Neural progenitor cell (in vitro differentiated cells): ENCODE measurements at places on chromosomes 7 and 10.
A peak's percentile ranks its signal among the peaks of the same experiment; 100 is the strongest.

- DNase-seq: no peak
These were observed 25.8 kb upstream of the SFMBT2 start for GRCh38 chr10:7436490-7437100.

DNA sequence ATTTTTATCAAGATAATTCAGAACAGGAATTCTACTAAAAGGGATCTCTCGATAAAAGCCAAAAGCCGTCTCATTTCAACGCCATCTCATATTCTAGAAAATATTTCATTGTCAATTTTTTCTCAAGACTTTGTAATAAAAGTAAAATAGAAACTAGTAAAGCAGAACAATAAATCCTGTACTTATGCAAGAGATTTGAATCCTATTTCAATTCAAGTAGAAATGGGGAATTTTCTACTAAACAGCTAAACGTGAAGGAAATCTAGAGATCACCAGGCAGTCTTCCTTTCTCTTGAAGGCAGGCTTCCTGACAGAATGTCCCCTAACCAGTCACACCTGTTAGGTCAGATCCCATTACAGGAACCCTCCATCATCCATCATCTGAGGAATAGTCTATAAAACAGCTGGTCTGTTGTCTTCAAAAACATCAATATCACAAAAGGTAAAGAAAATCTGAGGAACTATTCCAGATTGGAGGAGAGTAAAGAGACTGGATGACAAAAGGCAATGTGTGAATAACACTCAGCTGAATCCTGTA is 23.7 kb downstream of the USP6NL start:
- no peak for DNase-seq

DNA sequence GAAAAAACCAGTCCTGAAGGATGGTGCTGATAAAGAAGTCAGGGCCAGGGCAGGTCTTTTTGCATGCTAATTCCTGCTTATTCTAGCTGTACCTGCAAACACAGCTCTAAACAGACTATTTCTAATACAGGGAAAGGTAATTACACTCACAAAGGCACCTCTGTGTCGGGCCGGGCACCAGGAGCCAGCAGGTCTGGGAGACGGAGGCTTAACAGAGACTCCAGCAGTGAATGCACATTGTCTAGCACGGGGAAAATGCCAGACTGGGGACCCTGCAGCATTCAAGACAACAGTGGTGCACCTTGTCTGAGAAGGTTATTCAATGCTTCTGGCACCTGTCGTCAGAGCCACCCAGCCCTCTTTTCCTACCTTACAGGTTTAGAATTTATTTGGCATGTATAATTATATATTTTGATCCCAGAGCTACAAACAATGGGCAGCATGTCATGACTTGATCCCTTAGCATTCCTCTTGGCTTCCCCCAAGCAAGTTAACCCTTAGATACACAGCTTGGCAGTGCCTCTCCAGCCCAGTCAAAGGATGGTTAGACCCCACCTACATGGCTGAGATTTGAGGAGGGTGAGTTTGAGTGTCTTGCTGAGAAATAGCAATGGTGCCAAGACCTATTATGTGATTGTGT is 185.2 kb downstream of the SLC25A13 start:
- DNase-seq: peak; percentile 28

GRCh38 chr10:3330663-3331062 is 158.1 kb upstream of the PITRM1 start:
- DNase-seq: no peak

DNA sequence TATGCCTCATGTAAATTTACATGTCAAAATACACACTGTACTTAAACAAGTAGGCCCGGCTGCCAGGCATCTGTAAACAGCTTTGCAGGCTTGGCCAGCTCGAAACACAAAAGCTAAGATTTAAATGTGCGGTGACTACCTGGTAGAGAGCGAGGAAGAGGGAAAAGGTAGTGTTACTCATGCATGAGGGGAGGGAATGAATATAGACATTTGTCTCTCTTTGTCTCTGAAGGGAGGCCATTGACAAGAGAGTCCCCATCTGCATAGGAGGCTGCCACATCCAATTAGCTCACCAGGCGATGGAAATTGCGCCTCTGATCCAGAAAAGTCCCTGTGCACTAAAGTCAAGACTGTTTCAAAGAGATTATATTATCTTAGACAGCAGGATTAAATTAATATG is 535.8 kb downstream of the PTPRN2 start:
- peak; percentile 83 for DNase-seq

DNA sequence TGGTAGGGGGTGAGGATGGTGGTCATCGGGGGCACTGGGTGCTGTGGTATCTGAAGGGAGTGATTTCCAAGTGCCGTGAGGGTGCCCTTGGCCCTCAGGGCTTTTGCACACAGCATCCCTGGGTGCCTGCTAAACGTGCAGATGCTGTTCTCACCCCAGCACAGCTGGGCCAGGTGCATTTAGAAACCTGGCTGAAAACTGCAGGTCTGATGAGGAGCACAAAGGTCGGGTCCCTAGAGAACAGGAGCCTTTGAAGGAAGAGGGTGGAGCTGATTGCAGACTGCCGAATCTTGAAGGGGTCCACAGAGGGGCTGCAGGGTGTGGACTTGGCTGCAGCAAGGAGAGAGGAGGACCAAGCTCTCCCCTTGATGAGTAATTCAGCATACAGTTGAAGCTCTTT is 32.0 kb downstream of the ZMIZ1 start:
- DNase-seq: no peak

DNA sequence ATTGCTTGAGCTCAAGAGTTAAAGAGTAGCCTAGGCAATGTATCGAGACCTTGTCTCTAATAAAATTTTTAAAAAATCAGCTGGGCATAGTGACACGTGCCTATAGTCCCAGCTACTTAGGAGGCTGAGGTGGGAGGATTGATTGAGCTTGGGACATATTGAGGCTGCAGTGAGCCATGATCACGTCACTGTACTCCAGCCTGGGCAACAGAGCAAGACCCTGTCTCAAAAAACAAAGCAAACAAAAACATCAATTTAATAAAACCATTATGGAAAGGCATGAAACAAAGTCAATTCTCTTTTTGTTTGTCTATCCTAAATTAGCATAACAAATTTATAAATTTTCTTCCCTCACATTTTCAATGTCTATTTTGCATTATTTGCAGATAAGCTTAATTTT is 108.4 kb downstream of the PHF14 start:
- no peak for DNase-seq

DNA sequence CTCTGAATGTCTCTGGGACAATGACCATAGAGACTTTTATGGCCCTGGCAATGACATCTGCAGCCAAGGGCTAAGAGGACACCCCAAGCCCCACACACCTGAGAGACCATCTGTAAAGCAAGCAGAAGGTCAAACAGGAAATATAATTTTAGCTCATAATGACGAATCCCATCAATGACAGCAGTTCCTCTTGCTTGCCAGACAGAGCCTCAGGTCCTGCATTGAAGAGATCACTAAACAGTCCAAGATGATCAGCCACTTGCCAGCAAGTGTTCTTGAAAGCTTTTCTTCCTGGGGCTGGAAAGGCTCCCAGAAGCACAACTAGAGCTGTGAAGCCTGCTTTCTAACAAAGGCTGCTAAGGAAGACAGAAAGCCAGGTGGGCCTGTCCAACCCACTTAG is 993.7 kb upstream of the AUTS2 start:
- no peak for DNase-seq

GRCh38 chr7:42151309-42151708 is 85.7 kb downstream of the GLI3 start:
- no peak for DNase-seq

DNA sequence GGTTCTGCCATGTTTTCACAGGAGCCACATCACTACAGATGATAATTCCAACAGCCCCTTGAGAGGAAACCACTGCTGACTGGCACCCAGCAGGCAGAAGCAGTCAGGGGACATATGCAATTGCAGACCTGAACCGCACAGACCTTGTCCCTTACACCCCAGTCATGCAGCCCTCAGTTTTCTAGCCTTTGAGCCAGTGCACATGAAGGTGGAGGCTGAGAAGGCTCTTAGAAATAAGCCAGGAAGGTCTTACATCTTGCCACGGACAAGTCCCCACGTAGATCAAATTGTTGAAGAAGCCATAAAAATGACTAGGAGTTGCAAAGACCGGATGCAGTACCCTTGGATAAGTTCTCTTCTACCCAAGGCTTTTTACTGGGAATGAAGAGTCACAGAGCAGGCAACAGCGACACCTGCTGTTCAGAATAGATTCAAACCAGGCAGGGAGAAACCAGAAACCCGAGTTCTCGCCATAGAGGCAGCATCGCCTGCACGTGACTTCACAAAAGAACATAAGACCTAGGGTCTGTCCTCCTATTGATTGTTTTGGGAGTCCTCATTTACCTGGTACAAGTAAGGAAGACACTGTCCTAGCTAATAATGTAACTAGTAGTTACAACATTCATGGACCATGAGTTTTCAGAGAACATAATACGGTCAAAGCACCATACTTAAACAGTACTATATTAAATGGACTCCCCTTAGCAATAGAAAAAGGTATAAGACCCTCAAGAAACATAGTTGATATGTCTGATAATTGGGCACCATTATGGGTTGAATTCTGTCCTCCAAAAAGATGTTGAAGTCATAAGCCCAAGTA is 11.1 kb downstream of the STEAP1B start:
- peak; percentile 82 for DNase-seq

DNA sequence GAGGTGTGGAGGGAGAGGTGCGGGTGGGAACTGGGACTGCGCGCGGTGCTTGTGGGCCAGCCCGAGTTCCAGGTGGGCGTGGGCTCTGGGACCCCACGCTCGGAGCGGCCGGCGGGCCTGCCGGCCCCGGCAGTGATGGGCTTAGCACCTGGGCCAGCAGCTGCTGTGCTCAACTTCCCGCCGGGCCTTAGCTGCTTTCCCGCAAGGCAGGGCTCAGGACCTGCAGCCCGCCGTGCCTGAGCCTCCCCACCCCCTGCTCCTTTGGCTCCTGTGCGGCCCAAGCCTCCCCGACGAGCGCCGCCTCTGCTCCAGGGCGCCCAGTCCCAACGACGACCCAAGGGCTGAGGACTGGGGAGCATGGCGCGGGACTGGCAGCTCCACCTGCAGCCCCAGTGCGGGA is 232.7 kb downstream of the FGFR2 start:
- DNase-seq: no peak

- DNase-seq: no peak
These were observed 167.1 kb upstream of the ITGB1 start for GRCh38 chr10:33125111-33125510.

- no peak for DNase-seq
These were observed 6.0 kb downstream of the OR6B1 start for GRCh38 chr7:144006029-144006691.

DNA sequence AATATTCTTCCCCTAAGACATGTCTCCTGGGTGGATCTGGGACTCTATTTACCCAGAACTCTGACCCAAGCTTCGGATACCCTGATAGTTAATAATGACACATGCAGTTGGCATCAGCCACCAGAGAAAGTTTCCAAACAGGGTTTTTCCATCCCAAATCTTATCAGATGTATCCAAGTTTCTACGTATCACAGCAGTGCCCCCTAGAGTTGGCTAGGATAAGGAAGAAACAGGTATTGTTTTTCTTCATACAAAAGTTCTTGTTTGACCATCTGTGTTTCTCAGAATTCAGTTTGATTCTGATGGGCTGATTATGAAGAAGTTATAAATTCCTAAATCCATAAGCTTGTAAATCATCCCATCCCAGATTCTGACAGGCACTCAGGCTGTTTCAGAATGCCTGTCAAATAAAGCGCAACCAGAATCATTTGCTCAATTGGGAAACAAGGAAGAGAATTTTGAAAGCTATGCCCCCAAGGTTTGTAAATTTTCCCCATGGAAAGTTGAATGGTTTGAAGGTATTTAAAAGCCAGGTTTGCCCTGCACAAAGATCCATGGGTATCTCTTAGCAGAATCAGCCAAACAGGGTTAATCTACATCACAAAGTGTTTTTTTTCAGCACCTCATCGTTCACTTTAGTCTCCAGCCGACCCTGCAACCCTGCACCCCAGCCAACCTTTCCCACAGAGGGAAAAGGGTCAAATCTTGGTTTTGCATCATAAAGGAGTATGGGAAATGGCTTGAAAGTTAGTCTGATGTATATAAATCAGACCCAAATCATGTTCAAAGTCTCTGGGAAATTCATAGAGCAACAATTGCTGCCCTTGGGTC is 47.4 kb downstream of the NRAP start:
- peak; percentile 64 for DNase-seq

GRCh38 chr10:58578366-58578765 is 65.7 kb downstream of the BICC1 start:
- DNase-seq: no peak
